T-helper 22 cell (primary cell): ENCODE measurements at places on chromosomes 3 and 15.

DNA sequence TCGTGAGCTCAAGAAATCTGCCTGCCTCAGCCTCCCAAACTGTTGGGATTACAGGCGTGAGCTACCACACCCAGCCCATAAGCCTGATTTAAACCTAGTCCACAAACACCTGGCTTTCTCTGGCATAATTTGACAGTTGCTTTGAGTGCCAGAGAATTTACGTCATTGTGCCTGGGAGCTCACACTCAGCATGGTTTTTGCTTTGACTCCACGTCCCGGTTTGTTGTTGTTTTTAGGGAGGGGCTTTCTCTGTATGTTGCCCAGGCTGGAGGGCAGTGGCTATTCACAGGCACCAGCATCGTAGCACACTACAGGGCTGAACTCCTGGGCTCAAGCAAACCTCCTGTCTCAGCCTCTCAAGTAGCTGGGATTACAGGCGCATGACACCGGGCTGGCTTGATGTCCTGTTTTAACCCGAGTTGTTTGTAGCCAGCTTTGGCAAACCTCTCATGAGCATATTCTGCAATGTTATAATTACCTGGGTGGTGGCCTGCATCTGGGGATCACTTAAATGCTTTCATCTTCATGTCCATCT, 32.7 kb downstream of the CEMIP start:
- no peak for DNase-seq

DNA sequence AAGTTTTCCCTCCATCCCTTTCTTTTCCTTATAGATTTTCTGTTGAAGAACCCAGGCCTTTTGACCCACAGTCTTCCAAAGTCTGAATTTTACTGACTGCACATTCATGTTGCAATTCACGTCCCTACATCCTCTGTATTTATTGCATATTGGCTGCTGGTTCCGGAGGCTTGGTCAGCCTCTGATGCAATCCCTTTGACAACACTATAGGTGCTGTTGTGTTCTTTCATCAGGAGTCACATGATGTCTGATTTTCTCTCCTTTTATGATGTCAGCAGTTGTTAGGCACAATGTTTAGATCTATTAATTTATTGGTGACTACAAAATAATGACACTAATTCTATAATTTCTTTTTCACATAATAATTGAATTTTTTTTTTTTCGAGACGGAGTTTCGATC, 8.7 kb downstream of the CYP1A1 start:
- DNase-seq, result no peak

- DNase-seq, result no peak
These were observed 224.8 kb upstream of the IL12A start for GRCh38 chr3:159763602-159764489.

DNA sequence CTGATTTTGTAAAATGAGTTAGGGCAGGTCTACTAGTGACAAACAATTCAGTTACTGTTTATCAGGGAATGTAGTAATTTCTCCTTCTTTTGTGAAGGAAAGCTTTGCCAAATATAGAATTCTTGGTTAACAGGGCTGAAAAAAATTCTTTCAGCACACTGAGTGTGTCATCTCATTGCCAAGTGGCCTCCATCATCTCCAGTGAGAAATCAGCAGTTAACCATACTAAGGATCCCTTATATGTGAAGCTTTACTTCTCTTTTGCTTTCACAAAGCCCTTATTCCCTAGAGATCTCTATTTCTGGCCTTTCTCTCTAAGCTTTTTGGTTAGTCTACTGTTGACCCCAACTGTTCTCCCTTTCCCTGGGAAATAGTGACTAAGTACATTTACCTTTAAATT, 269.1 kb downstream of the SCAPER start:
- DNase-seq, result no peak

DNA sequence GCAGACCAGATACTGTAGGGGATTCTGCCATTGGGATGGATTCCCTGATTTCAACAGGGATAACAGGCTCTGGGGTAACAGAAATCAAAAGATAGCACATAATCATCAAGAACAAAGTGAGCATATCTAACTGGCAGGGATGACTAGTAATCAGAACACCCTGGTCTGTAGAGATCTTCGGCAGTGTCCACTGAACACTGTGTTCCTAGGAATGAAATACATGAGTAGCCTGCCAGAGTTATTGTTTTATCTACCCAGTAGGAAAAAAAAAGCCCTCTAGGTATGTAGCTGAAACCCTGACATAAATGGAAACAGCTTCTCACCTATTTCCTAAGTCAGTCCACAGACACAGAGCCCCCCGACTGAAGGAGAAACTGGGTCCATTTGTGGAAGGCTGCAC, 340.3 kb upstream of the ZNF385D start:
- no peak for DNase-seq

GRCh38 chr3:107520535-107520934, 2.2 kb upstream of the BBX start:
- no peak for DNase-seq

DNA sequence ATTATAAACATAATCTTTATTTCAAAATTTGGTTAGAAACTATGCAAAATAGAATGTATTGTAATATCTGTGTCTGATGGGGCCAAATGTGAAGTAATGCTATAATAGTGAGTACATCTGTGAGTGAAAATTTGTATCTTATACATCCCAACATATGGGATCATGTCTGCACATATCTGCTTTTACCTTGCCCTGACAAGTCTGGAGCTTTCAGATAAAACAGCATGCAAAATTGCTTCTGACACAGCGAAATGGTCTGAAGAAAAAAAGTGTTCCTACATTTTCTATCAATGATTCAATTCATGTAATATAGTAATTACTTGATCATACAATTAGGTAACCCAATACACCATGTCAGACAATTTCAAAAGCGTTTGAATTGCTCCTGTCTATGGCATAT, 58.1 kb upstream of the P3H2 start:
- no peak for DNase-seq

DNA sequence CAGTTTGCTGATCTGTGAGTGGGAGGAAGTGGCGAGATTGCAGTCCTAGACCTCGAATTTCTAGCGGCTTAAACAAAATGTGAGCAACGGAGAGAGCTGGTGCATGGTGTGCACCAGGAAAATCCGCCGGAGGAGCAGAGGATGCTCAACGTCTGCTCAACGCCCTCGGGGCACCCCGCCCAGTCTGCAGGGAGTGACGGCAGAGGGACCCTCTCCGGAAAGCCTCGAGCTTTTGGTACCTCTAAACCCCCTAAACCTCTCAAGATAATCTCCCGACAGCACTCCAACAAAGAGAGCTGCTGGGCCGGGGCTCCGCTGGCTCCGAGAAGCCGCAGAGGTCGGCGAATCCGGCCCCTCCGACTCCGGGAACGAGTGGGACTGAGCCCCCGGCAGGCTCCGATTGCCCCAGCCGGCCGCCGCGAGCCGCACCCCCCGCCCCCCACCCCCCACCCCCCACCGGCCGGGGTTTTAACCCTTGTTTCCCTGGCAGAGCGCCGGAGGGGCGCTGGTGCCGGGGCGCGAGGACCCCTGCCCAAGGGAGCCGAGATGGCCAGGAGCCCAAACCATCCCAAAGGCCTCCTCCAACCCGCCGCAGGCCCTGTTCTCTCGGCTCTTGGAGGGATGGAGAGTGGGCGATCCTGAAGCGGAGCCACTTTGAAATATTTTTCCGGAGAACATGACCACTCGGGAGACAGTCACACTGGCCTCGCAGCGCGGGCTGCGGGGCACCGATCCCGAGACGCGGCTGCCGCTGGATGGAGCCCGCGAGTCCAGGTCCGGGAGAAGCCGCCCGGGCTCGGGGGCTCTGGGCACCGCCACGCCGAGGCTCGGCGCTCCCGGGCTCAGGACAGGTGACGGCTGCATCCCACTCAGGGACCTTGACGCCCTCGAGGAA, 1.5 kb downstream of the MEGF11 start:
- no peak for DNase-seq

GRCh38 chr3:64140651-64141050, 84.6 kb downstream of the PRICKLE2 start:
- DNase-seq, result no peak

GRCh38 chr3:174598885-174599439, 260.2 kb upstream of the NAALADL2 start:
- DNase-seq, result no peak

GRCh38 chr3:13879102-13879945, 547 bp downstream of the WNT7A start:
- DNase-seq, result no peak

GRCh38 chr15:79967298-79968182, 3.5 kb downstream of the BCL2A1 start:
- DNase-seq, result no peak

DNA sequence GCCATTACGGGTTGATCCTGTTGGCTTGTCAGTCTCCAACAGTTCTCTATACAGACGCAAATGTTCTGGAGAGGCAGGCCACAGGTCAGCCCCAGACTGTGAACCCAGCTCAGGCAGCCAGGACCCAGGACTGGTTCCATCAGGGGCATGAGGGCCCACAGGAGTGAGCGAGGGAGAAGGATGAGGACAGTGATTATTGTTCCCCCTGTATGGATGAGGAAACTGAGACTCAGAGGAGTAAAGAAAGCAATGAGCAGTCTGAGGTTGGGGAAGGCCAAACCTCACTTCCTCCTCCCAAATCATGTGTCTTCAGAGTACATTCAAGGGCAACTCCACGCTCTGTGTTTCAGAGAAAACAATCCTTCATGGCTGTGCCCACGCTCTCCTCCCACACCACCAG, 121.9 kb downstream of the RPLP1 start:
- no peak for DNase-seq

DNA sequence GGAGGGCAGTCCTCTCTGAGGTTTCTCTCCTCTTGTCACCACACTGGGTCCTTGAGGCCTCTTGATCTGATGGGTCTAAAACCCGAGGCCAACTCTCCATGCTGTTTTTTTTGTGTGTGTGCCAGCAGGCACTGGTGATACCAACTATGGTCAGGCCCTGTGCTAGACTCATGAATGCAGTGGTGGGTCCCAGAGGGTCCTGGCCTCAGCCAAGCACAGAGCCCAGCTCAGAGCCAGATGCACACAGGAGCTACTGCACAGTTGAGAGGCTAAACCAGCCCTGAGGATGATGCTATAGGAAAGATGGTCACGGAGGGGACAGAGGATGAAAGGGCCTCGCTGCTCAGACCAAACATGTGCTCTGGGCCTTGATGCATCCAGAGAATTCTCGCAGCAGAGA, 33.5 kb downstream of the RAB6B start:
- DNase-seq, result no peak

GRCh38 chr3:176755552-176755951, 441.7 kb downstream of the TBL1XR1 start:
- no peak for DNase-seq

- DNase-seq, result no peak
These were observed 260.1 kb upstream of the PLSCR5 start for GRCh38 chr3:146865175-146865755.

- no peak for DNase-seq
These were observed 18.4 kb downstream of the CYFIP1 start for GRCh38 chr15:22961762-22962161.
